Retina (tissue), 1 donor: ENCODE measurements at places on chromosomes 6 and 20.

GRCh38 chr20:17493173-17493572, 38.0 kb downstream of the BFSP1 start:
- no peak for DNase-seq

DNA sequence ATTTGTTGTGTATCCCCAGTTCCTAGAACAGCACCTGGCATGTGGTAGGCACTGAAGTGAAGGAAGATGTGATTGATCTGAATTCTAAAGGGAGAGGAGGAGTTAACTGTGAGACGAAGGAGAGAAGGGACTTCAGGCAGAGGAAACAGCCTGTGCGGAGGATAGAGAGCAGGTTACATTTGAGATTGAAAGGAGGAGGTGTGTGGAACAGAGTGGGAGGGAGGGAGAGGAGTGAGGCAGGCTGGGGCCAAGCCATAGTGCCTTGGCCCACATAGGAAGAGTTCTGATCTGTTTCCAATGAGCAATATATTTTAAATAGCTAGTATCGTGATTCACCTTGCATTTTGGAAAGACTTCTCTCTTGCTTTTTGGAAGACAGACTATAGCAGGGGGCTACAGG, 13.9 kb upstream of the MROH8 start:
- no peak for DNase-seq

- DNase-seq, result no peak
These were observed 1164.5 kb upstream of the CITED2 start for GRCh38 chr6:140538926-140539325.

DNA sequence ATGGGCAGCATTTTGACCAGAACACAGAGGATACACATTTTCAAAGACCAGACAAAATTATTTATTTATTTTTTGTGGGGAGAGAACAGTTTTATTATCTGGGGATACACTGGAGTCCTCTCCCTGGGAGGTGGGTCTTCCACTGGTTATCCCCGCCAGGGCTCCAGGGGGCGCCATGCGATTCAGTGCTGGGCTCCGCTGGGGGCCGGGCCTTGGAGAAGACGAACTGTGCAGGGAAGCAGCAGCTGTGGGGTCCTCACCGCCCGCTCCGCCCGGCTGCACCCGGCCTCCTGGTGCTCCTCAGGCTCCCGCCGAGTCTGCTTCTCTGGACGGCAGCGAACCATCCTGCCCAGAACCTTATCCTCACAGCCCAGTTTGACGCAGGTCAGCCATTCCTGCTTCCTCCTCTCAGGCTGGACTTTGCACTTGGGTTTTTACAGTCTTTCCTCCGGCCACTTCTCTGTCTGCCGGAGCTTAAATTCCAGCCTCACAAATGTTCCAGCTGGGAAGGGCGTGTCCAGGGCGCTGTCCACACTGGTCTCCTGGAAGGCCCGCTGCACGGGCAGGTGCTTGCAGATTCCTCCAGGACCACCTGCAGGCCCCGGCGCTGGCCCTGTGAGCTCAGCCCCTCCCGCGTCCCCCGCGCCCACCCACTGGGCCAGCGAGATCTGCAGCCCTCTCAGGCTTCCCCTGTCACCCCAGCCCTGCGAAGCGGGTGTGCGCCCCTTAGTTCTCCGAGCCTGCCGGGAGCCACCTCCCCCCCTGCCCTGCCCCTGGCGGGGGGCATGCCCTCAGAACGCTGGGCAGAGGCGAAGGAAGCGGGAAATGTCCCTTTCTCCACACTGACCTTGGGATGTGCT, 1830.0 kb upstream of the DEFB115 start:
- no peak for DNase-seq

DNA sequence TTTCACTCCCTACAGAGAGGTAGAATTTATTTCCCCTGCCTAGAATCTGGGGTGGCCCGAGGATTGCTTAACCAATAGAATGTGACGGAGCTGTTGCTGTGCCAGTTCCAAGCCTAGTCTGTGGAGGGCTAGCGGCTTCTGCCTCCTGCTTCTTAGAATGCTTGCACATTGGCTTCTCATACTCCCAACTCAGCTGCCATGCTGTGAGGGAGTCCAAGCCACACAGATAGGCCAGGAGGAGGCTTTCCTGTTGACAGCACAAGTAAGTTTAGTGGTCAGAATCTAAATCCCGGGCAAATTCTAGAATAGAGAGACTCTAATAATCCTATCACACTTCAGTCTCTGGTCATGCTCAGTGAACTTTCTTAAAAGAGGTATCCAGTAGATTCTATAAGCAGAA, 57.5 kb upstream of the SNRPB2 start:
- no peak for DNase-seq
